NCI-H748 treated with DMSO at 0.1 percent for 48 hours (cell line): ENCODE measurements at places on chromosomes 7 and 10.
A peak's percentile ranks its signal among the peaks of the same experiment; 100 is the strongest.

GRCh38 chr10:18312374-18313139 lies 172.3 kb downstream of the CACNB2 start:
- peak; percentile 21 for DNase-seq

- no peak for DNase-seq
Observed at GRCh38 chr7:22393913-22394729, 37.2 kb upstream of the RAPGEF5 start.

DNA sequence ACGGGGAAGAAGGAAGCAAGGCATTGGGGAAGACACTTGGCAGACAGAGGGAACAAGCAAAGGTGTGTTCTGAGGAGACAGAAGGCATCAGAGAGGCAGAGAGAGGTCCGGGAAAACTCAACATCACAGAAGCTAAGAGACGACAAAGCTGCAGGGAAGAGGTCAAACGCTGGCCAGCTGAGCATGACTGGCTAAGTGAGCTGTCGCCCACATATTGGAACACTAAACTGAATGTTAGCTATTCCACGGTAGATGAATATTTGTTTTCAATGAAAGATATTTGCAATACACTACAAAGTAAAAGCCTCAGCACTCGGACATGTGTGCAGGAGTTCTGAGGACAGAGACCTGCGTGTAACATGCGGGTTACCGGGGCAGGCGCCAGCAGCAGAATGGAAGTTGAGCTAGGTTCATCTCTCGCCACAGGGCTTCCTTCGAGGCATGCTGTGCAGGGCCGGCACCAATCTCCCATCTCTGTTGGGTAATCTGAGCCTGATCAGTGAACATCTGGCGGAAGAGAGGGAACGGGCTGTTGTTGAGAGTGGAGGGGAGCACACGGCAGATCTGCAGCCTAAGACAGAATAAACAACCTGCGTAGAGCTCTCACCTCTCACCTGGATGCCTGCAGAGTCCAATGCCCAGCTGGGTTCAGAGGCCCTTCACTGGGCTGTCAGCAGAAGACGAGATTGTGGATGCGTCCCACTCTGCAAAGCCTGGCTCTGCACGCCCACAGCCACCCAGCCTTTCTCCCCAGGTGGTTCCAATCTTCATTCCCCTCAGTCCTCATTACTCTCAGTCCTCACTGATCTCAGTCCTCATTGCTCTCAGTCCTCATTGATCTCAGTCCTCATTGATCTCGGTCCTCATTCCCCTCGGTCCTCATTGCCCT lies 35.9 kb downstream of the INSIG1 start:
- no peak for DNase-seq

- DNase-seq = no peak
Observed at GRCh38 chr10:77349226-77349625, 288.4 kb downstream of the KCNMA1 start.

DNA sequence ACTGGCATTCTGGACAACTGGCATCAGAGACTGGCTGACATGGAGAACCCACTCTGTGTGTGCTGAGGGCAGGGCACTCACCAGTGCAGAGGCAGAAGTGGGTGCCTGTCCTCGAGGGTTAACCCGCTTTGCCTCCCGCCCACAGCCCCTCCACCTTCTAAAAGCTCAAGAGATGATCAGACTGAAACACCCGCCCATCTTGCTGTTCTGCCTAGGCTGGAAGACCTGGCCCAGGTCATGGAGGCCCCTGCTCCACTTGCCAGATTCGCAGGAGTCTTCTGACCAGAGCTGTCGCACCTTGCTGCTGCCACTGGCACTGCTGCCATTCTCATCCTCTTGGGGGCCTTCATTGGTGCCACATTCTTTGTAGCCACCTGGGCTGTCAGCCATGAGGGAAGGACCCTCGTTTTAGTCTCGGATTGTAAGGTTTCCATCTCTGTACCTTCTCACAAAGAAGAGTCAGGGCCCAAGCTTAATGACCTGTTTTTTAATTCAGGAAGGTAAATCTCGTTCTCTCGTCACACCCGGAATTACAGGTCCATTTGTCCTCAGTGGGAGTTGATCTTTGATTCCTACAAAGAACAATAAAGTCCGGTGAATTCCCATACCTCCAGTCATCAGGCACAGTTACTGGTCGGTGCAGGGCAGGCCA lies 1.9 kb downstream of the CYREN start:
- no peak for DNase-seq

DNA sequence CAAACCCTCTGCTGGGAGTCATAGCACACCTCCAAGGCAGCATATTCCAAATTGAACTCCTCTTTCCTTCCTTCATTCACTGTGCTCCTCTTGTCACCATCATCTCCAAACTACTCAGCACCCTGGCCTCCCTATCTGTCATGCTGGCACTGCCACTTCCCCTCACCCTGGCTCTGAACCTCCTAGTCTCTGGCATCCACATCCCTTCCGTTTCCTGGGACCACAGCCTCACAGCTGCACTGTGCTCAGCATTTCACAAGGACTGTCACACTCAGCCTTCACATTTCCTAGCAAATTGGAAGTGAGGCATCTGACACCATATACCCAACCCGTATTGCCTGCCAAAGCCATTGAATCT lies 124.7 kb downstream of the WDR11 start:
- no peak for DNase-seq

DNA sequence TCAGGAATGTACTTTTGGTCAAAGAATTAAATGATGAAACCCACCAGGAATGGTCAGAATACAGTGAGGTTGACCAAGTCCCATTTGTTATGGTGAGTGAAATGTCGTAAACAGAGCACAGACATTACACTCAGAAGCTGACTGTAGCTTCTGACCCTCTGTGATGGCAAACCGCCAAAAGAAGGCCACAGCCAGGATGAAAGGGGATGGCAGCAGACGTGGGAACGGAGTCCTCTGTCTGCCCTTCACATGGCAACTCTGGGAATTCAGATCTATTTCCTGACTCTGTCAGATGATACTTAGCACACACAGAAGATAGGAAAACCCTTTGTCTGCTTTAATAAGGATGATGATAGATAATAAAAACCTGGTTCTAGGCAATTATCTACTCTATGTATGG lies 757.1 kb downstream of the SORCS3 start:
- peak; percentile 31 for DNase-seq

GRCh38 chr7:97107192-97107800 lies 10.2 kb upstream of the SDHAF3 start:
- DNase-seq = no peak

DNA sequence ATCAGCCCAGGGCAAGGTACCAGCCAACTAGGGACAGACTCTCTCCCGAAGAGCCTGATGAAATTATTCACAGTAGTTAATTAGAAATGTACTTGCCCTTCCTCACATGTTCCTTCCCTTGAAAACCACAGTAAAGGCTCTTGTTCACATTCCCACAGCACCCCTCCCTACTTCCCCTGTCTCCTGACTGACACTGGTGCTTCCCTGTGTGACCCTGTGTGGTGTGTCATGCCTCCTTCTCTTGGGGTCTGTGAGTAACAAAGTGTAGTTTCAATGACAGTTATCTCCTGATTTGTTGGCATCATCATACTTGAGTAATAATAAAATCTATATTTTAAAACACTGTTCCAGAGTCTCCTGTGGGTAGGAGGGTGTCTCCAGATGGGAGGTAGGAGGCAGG lies 209.7 kb downstream of the ABCA13 start:
- no peak for DNase-seq

- no peak for DNase-seq
Observed at GRCh38 chr7:131897790-131898165, 341.4 kb upstream of the PODXL start.

GRCh38 chr10:71708897-71709882 lies 10.4 kb downstream of the C10orf105 start:
- DNase-seq = no peak

DNA sequence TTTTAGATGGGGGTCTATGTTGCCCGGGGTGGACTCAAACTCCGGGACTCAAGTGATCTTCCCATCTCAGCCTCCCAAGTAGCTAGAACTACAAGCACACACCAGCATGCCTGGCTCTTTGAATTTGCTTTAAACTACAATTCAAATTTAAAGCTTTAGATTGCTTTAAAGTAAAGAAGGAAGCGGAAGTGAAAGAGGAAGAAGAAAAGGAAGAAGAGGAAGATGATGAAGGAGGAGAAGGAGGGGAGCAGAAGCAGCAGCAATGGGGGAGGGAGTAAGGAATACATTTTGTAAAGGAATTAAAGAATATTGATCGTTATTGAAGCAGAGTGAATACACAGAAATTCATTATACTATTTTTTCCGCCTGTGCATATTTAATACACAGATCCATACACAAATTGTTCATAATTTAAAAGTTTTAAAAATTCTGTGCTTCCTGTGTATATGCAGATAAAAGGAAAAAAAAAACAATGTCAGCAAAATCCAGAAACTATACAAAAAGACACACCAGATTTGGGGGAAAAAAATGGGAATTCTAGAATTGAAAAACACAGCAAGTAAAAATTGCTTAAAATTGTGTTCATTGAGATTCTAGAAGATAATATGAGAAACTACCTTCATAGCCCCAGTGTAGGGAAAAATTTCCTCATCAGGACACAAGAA lies 60.8 kb upstream of the KCNMA1 start:
- DNase-seq = no peak

- DNase-seq = no peak
Observed at GRCh38 chr7:37229381-37229780, 219.3 kb downstream of the ELMO1 start.

DNA sequence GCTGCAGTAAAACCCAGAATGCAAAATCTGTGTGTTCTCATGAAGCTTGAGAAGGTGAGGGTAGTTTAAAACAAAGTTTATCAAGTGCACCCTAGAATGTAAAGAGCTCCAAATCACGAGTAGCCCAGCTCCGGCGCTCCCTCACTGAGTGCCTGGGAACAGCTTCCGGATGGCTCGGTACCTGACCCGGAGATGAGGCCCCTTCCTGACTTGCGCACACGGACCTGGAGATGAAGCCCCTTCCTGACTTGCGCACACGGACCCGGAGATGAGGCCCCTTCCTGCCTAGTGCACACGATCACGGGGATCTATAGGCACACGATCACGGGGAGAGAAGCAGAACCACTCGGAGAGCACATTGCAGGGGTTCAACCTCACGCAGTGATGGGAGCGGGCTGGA lies 322.1 kb upstream of the RNF32 start:
- DNase-seq = no peak

DNA sequence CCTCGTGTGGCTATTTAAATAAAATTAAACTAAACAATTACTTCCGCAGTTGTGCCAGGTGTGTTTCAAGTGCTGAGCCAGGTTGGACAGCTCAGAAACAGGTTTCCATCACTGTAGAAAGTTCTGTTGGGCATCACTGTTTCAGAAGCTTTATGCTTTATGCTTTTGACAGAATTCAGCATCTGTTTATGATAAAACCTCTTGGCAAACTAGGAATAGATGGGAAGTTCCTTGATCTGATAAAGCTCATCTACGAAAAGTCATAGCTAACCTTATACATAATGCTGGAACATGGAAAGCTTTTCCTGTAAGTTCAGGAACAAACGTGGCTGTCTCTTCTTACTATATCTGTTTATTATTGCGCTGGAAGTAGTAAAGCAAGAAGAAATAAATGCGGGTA lies 143.4 kb downstream of the DOCK1 start:
- DNase-seq = peak; percentile 42

DNA sequence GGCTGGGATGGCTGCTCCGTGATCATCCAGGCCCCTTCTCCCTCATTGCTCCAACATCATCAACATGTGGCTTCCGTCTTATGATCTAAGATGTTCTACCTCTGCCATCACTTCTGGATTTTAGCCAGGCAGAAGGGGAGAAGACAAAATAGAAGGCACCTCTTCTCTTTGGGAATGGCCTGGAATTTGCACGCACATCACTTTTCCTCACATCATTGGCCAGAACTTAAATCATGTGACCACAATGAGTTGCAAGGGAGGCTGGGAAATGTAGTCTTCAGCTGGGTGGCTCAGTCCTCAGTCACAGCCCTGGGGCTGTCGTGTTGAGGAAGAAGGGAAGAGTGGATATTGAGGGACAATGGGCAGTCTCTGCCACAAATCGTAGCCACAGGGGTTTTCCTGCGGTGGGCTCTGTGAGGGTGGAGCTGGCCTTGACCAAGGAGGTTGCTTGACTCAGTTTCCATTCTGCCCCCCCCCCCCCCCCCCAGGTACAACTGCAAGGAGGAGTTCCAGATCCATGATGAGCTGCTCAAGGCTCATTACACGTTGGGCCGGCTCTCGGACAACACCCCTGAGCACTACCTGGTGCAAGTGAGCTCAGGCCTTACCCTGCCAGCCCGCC lies 50.3 kb downstream of the PALD1 start:
- DNase-seq = no peak
